HS-5 (cell line): ENCODE measurements at places on chromosomes 12 and 14.
A peak's percentile ranks its signal among the peaks of the same experiment; 100 is the strongest.

GRCh38 chr12:123126294-123127181 is 24.4 kb downstream of the PITPNM2 start:
- DNase-seq, result peak; percentile 98

DNA sequence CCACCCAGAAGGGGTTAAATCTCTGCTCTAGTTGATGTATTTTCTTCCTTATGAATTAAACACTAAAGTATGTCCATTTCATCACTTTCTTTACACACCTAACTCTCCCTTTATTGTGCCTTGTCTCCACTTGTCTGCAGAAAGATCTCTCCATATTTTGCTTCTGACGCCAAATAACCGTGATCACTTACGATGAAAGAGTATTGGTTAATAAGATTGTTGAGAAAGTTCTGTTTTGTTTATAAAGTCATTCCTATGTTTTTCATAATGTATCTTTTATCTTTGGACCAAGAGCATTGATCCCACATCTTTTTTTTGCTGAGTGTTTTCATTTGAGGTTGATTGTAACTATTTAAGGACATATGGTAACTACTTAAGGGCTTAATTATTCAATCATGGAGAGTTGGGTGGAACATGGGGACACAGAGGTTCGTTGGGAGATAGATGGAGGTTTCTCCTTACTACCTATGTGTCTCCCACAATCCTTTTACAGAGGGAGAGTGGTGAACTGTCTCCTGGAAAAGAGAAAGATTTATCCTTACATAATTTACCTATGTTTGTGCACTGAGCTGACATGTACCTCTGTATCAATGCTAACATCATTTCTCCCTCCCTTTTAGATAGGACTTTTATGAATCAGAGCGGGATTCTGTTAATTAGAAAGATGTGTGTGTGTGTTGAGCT is 120.7 kb upstream of the SLC38A2 start:
- DNase-seq, result no peak

GRCh38 chr14:89767131-89767530 is 187.4 kb downstream of the EFCAB11 start:
- no peak for DNase-seq

DNA sequence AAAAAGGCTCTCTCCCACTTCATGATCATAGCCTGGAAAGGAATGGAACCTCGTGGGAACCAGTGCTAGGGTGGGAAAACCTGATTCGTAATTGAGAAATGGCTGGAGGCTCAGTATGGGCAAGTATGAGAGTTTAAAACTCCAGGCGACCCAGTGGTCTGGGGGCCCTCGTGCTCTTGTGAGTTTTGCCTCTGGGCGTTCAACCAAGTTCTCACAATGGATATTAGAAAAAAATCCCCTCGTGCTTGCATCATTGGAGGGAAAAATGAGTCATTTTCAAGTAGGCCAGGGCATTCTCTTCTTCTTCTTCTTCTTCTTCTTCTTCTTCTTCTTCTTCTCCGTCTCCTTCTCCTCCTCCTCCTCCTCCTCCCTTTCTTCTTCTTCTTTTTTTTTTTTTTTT is 39.0 kb downstream of the GPR68 start:
- no peak for DNase-seq

- DNase-seq, result no peak
These were observed 15.1 kb downstream of the FAIM2 start for GRCh38 chr12:49888461-49889151.

GRCh38 chr14:72921396-72921795 is 4.9 kb upstream of the DCAF4 start:
- DNase-seq, result no peak

GRCh38 chr12:57940915-57941164 is 527 bp upstream of the ATP23 start:
- DNase-seq, result no peak

- no peak for DNase-seq
These were observed 10.8 kb downstream of the OR4Q3 start for GRCh38 chr14:19754172-19754571.

- DNase-seq, result no peak
These were observed 127.0 kb downstream of the SCAF11 start for GRCh38 chr12:45863332-45863731.

DNA sequence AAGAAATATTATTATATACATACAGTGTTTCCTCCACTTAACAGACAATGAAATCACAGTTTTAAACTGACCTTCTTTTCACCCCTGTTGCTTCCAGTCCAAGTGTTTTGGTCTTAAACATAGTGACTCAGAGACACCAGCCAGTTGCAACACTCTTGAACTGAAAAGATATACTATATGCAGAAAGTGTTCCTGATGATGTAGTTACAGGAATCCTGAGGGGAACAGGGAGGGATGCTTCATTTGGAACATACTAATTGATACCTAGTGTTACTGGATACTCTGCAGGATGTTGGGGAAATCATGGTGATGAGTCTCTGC is 420.8 kb downstream of the CCDC91 start:
- DNase-seq, result peak; percentile 74

GRCh38 chr12:132606466-132606865 is 3.9 kb downstream of the LRCOL1 start:
- DNase-seq, result no peak

GRCh38 chr12:70691018-70691672 is 53.9 kb upstream of the PTPRB start:
- peak; percentile 6 for DNase-seq

GRCh38 chr12:91261820-91262676 is 79.4 kb upstream of the DCN start:
- DNase-seq, result no peak

DNA sequence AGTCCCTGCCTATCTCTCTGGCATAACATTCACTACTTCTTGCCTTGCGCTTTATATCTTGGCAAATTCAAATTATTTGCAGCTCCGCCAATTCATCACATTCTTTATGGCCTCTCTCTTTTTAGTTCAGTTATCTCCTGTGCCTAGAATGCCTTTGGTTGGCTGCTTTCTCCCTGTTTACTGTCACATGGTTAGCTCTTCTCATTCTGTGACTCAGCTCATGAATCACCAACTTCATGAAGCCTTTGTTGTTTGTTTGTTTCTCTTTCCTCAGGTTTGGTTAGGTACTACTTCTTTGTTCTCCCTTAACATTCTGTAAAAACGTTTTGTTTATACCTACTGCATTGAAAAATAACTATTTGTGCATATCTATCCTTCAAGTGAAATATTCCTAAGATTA is 376.5 kb upstream of the GARIN6 start:
- no peak for DNase-seq

- no peak for DNase-seq
These were observed 228.5 kb downstream of the FOXN3 start for GRCh38 chr14:89188492-89188891.

DNA sequence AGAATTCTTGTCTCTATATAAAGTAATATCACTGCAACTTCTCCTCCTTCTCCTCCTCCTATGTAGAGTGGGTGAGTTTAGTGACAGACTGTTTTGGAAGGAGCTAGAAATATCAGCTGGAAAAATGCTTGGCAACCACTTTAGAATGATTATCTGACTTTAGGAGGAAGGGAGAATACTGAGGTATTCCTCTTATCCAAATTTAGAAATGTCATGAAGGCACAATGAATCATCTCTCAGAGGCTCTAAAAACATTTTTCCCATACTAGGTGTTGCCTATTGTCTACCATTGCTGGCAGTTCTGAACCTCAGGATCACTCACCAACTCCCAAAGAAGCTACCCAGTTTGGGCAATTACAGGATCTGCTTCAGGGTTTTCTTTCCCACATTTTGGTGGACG is 306.6 kb upstream of the ATP2B1 start:
- DNase-seq, result no peak

- DNase-seq, result no peak
These were observed 11.2 kb upstream of the PLD4 start for GRCh38 chr14:104913435-104913834.

DNA sequence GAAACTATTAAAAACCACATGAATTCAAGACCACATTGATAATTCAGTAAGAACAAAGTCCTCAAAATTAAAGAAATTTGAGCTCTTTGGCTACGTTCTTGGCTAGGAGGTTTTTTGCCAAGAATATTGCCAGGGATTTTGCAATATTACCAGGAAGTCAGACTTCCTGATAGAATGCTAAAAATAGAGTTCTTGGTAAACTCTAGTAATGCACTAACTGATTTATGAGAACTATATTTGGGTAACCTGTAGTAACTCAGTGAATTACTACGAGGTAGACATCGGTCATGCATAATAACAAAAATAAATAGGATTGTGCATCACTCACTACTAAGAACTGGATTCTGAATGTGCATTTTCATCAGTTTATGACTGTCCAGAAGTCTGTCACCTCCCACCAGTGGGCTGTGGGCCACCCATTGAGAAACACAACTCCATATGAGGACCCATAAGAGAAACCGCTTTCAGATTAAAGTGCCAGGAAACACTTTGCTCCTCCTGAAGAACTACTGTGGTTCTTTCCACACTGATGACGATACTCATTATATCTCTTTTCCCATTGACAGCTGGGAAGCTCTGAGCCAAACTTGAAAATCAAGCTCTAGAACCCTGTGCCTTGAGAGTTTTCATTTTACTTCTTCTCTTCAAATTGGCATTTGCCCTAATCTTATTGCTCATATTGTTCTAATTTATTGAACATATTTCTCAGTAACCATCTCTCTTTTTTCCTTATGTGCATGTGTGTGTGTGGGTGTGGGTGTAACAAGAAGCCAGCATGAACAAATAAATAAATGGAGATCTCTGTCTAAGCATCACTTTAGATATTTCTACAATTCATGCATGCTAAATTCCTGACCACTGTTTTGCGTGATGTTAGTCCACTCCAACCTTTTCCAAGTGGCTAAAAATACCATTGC is 116.6 kb downstream of the BCL11B start:
- DNase-seq, result no peak

- DNase-seq, result peak; percentile 2
These were observed 42.5 kb downstream of the PTCSC3 start for GRCh38 chr14:36134038-36134437.

- no peak for DNase-seq
These were observed 53.5 kb downstream of the NUAK1 start for GRCh38 chr12:106085213-106085612.

DNA sequence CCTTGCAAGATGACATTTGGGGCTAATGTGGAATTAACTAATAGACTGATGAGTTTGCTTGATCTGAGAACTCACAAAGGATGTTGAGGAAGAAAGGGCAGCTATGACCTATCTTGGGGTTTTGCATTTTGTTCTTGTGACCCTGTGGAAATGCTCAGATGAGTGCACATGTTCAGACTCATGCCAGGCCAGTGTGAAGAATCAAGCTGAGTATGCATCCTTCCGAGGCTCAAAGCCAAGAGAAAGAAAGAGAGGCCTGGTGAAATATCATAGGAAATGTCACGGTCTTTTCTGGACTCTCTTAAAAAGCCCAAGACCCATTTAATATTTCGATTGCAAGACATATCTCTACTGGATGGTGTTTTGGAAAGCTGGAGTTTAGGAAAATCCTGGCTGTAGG is 96.3 kb downstream of the CACNA1C start:
- DNase-seq, result no peak

DNA sequence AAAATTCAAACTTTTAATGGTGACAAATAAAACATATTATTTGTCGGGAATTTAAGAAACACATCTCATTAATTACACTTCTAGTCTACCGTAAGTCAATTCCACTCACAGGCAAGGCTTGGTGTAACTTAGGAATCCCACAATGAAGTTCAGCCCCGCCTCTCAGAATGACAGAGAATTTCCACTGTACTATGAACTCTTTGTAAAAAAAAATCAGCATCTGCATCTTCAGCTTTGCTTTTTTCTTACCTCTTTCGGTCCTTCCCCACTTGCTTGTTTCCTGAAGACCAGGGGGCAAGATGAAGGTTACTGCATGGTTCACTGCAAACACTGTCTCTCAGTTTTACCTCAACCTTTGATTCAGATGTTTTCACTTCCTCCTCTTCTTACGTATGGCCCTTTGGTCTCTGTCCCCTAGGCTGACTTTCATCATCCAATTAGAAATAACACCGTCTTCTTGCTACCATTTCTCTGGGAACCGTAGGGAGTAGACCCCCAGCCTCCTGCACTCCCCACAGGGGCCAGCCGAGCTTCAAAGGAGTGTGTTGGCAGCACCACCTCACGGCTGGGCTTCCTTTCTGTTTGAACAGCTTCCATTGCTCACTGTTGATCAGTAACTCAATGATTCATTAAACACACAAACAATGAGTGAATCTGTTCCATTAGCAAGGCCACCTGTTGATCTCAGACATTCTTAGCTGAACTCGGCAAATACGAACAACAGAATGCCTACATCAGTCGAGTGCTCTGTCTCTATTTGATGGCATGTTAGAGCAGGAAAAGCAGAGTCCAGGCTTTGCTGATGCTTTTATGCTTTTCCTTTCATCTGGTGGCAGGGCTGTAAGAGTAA is 343.0 kb downstream of the BMP4 start:
- DNase-seq, result no peak

DNA sequence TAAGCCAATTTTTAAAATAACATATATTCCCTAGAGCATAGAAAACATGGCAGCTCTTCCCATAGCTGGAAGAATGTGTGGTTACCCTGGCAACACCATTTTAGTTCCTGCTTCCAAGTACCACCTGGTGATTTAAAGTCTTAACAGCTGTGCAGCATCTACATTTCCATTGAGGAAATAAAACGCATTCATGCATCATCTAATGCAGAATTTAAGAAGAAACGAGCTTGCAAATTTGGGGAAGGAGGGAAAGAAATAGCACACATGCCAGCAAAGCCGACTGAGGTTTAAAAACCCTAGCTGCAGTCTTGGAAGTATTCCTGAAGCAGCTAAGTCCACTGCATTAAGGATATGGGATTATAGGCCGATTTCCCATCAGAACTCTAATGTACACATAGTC is 22.8 kb upstream of the SLC38A2 start:
- DNase-seq, result no peak

GRCh38 chr12:122457627-122458026 is 35.2 kb upstream of the CLIP1 start:
- DNase-seq, result no peak

DNA sequence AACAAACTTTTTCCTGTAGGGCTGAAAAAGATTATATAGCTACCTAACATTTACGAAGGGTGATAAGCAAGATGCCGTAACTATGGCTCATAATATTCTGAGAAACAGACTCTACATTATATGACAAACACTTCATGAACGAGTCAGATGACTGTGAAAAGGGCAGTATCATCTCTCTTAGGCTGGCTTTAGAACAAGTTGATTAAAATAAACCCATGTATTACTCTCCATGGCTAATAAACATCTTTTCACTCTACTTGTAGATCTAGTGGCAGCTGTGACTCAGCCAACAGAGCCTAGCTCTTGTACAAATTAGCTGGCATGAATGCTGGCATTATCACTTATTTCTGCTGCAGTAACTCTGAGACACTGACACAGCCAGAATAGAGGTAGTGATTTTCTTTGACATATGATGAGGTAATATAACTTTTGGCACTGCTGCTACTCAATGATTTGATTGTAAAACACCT is 47.1 kb downstream of the SLC2A13 start:
- no peak for DNase-seq

DNA sequence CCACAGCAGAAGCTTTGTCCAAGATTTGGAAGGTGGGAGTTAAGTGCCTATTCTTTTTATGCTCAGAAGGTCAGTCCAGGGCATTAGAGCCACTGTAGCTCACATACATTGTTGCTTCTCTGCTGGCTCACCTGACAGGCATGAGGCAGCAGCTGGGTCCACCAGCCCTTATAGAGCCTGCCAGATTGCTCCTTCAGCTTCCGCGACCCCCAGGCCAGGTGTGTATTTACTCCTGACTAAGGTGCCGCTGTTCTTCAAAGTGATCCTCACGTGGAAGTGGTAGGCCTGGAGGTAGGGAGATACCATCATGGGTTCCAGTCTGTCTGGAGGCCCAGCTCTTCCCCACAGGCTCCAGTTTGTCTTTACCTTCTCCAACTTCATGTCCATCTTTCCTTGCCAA is 17.5 kb upstream of the CPM start:
- no peak for DNase-seq

- no peak for DNase-seq
These were observed 23.0 kb downstream of the ACACB start for GRCh38 chr12:109139360-109139759.

- DNase-seq, result no peak
These were observed 105.4 kb downstream of the TTC8 start for GRCh38 chr14:88929656-88930436.
